ENCODE measurements at places on chromosomes 2 and 18.

DNA sequence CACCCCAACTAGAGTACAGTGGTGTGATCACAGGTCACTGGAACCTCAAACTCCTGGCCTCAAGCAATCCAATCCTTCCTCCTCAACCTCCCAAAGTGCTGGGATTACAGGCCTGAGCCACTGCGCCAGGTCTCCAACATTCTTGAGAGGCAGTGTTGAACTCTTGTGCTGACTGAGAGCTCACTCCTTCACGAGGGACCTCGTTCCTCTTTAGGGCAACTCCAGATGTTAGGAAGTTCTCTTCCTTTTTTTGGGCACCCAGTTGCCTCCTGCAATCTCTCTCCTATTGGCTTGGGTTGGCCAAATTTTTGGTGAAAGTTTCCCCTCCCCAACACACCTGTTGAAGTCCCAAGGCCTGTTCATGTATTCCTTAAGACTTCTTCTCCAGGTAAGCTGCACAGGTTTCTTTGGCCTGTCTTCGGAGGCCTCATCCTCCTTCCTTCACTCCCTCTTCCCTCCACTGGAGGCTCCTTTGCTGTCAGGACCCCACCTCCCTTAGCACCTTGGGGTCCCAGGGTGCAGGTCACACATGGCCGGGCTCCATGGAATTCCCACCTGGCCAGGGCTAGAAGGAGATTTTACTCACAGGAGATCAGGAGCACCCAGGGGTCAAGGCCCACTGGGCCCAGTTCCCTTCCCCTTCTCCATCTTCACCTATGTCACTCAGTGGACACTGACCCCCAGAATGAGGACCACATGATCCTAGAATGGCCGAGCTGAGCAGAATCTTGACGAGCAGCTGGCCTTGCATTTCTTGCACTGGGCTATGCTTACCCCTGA lies 94.6 kb upstream of the SMAD2 start:
- DNase-seq: no peak

- no peak for DNase-seq
These were observed 6.7 kb upstream of the SALL3 start for GRCh38 chr18:78972930-78973331.

- DNase-seq: no peak
These were observed 1.1 kb downstream of the MARCHF4 start for GRCh38 chr2:216370961-216371712.

GRCh38 chr2:168926621-168927386 lies 25.7 kb downstream of the G6PC2 start:
- DNase-seq: no peak

- no peak for DNase-seq
These were observed 410.3 kb downstream of the LRATD1 start for GRCh38 chr2:15042801-15043217.

DNA sequence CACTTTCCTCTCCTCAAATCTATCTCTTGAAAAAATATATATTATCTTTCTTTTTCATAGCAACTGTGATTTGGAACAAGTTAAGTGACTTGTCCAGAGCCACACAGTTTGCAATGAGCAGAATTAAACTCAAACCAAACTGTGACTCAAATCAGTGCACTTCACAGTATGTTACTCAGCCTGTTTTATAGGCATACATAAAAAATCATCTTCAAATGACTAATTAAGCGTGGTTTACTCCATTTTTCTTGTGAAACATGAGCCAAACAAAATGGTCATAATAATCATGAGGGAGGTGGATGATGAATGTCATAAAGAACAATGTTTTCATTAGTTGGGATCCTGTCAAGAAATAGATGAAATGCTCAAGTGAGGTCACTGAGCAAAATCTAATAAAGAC lies 6.1 kb upstream of the CCDC178 start:
- no peak for DNase-seq

GRCh38 chr2:3823748-3824147 lies 120.4 kb downstream of the DCDC2C start:
- no peak for DNase-seq

DNA sequence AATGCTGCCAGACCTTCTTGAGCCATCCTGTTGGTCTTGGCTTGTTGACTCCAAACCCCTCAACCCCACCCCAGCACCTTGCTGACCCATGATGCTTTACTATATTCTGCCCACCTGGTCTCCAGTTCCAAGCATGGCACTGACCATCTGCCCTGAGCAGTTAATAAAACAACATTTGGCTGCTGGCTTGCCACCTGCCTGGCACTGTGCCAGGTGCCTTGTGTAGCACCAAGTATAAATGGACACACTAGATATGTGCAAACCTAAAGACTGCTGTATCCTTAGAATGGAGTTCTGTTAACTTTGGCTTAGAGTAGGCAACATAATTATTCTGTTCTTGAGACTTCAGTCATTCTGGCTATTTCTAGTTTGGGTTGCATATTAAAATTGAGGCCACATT lies 91.4 kb downstream of the ACSL3 start:
- no peak for DNase-seq

- DNase-seq: no peak
These were observed 45.5 kb upstream of the ZSWIM2 start for GRCh38 chr2:186894478-186894877.

GRCh38 chr18:73948084-73948483 lies 199.6 kb downstream of the FBXO15 start:
- no peak for DNase-seq

DNA sequence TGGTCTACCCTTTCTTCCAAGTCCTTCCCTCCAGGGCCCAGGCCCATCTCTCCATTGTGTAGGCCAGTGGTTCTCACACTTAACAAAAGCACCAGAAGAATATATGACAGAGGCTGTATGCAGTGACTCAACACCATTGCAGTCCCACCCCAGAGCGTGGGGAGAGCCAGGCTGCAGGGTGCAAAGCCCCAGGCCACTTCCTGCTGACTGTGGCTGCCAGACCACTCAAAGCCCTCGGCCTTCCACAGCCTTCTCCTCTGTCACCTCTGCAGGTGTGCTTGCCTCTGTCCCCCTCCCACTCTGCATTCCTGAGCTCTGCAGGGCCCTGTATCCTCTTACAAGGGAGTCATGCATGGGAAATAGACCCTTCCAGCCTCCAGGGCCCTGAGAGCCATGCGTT lies 40.4 kb upstream of the ARHGEF4 start:
- no peak for DNase-seq

GRCh38 chr2:3201281-3201680 lies 176.3 kb downstream of the EIPR1 start:
- no peak for DNase-seq

- no peak for DNase-seq
These were observed 987.5 kb downstream of the DCDC2C start for GRCh38 chr2:4690913-4691312.

GRCh38 chr2:99420751-99421299 lies 69.0 kb downstream of the REV1 start:
- DNase-seq: no peak

GRCh38 chr18:46243095-46243494 lies 138.9 kb downstream of the HAUS1 start:
- DNase-seq: no peak

DNA sequence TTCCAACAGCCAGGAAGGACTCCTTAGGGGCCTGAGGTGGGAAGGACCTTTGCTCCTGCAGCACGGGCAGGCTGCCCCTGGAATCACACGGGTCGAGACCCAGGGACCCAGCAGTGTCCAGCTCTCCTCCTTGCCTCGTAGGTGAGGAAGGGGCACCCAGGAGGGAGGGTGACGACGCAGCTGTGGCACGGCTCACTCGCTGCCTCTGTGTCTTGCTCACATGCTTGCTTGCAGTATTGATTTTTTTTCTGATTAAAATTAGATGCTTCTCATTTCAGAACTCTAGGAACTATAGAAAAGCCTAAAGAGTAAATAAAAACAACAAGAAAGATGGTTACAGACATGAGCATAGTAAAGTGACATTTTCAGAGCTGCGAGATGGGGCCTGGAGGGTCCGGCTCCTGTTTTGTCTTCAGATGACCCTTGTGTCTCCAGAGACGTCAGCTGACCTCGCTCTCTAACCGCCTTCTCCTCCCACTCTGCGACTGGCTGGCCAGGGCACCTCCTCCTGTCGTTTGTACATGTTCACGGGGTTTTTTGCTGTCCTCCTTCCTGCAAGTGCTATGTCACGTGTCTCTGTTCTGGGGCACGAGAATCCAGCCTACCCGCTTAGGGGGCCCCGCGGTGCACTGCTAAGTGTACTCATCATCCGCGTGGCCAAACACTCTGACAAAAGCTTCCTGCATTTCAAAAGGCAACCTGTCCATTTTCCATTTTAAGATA lies 65.7 kb upstream of the ZNF236 start:
- DNase-seq: no peak

- no peak for DNase-seq
These were observed 302.2 kb downstream of the GALNT13 start for GRCh38 chr2:154173919-154174318.

GRCh38 chr2:14831458-14831857 lies 198.9 kb downstream of the LRATD1 start:
- DNase-seq: no peak

- DNase-seq: no peak
These were observed 31.4 kb downstream of the FHOD3 start for GRCh38 chr18:36328916-36329315.

DNA sequence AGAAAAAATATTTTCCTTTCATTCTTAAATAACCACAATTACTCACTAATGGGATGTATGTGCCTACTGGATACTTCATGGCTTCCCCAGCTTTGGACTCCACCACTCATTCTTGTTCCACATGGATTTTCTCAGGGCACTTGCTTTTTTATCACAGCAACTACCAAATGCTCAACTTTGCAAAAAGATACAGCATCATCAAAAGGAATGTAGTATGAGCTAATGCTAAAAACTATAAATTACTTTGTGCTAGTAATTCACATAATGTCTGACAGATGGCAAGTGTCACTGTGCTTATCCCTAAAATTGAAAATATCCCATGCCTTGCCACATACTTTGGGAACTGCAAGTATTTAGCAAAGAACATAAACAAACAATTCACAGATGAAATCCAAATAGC lies 130.4 kb upstream of the ZFP36L2 start:
- no peak for DNase-seq

DNA sequence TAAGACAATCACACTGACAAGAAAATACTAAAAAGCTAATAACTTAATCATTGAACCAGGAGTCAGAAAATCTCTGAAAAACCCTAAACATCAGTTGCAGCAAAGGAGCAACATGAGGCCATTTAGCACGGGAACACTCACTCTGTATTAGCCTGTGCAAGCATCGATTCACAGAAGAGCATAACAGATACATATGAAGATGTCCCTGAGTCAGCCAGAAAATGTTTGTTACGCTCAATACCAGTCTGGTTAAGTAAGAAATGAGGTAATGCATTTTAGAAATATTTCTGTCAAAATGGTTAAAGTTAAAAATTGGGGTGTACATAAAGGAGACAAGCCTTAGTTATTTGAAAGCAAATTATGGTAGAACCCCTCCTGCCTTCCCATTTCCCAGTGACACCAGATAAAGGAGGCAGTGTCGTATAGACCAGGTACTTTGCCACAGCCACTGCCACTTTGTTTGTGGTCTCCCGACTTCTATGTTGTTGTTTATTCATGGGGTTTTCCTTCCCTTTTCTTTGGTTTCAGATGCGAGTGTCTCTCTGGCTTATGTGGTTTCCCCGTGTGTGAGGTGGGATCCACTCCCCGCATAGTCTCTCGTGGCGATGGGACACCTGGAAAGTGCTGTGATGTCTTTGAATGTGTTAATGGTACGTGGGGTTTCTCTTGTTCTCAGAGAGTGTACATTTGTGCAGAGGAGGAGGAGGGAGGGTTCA lies 108.6 kb downstream of the CRIM1 start:
- no peak for DNase-seq

DNA sequence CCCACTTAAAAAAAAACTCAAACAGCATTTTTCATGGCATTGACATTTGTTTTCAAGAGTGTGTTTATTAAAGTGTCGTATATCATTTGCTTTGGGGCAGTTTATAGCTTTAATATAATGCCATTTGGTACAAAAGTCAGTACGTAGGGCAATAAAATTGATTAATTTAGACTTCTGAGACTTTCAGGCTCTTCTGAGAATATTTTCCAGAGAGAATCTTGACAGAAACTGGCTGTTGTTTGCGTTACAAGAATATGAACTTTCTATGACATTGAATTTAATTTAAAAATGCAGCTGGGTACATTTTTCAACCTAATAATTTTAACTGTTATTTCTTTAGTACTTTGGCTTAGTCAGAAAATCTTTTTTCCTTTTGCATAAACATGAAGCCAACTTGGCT lies 98.9 kb downstream of the RNF144A start:
- DNase-seq: no peak
